ENCODE measurements at places on chromosomes 12 and 14.

GRCh38 chr12:91811481-91812287 is 334.0 kb downstream of the BTG1 start:
- DNase-seq: peak; percentile 47

DNA sequence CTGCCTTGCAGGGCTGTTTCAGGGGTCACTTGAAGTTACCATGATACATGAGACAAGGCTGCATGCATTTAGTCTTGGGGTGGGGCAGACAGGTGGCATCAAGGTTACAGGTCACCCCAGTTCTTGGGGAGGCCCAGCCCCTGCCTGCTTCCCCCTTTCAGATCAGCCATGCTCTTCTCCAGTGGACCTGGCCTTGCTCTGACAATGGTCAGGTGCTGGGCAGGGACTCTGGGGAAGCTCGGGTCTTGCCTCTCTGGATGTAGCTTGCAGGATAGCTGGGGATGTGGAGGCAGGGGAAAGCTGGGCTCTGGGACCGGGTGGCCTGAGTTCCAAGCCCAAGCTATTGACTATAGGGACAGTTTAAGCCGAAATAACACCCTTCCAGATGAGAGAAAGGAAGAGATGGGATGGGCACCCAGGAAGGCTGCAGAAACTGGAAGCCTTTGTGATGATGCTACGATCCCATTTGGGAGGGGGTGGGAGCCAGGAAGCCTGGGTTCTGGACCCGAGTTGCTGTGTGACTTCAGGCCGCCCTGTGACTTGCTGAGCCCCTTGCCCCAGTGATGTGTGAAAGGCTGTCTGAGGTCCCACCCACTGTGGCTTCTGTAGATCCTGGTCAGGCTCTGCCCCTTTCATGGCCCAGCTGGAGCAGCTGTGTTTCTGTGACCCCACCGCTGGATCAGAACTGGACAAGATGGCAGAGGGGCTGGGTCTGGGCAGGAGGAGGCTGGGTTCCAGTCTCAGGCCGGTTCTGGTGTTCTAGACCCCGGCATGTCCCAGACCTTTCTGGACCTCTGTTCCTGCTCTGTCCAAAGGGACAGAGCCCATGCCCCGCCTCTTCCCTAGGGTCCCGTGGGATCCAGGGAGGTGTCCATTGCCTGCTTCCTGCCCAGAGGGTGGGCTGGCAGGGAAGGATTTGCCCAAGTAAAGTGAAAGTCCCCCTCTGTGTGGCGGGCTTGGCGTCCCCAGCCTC is 2.1 kb downstream of the TNFAIP2 start:
- DNase-seq: no peak

GRCh38 chr12:2633176-2633824 is 161.5 kb upstream of the FKBP4 start:
- no peak for DNase-seq

- DNase-seq: no peak
Measured at GRCh38 chr14:92527721-92528120, 14.1 kb downstream of the RIN3 start.

DNA sequence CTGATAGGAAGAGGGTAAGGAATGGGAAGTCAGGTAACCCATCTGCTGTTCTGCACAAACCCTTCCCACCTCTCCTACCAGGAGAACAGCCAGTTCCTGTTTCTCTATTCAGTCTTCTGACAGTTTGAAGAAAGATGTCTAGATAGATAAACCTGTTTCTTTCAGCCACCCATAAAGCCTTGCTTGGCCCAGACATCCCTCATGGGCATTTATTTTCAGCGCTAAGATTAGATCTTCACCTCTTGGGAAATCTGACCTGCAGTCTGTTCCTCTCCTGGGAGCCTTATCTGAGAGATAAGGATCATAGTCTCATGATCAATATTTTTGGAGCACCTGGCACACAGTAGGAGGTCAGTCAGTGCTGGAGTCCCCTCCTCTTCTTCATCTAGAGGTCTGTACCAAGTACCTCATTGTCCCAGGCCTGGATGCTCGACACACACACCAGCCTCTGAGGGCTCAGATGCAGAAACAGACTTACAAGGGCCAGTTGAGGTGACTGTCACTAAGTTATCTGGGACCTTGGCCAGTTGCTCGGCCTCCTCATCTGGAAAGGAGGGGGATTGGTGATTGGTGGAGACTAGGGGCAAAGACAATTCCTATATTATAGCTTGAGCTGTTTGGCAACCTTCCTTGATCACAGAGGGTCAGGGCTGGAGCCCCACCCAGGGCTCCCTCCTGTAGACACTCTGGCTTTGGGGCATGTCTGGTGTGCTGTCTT is 18.2 kb downstream of the ACVRL1 start:
- DNase-seq: no peak

- DNase-seq: no peak
Measured at GRCh38 chr14:50830932-50831725, at the start of gene NIN. NIN (minus strand) TSS chr14:50831162; CDS start chr14:50822056, 9,106 bp downstream.
